AG10803 (cell line): ENCODE measurements at places on chromosomes 2 and 18.

DNA sequence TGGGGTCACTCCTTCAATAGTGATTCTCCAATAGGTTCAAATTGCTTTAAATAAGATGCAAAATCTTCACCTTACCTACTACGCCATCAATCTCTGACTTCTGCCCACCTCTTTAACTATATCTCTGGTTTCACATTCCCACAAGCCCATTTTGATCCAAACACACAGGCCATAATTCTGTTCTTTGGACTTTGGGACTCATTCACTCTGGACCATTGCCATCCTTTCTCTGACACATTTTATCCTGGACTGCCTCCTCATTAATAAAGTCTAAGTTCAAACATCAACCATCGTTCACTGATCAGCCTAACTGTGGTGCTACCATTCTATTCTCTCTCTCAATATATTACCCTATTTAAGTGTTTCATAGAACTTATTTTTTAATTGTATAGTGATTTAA lies 332.2 kb downstream of the GALNT13 start:
- no peak for DNase-seq

GRCh38 chr2:127637725-127638252 lies 8.2 kb upstream of the GPR17 start:
- DNase-seq = peak; percentile 82

- DNase-seq = no peak
These were observed 21.1 kb downstream of the ATP8B1 start for GRCh38 chr18:57782049-57782448.

DNA sequence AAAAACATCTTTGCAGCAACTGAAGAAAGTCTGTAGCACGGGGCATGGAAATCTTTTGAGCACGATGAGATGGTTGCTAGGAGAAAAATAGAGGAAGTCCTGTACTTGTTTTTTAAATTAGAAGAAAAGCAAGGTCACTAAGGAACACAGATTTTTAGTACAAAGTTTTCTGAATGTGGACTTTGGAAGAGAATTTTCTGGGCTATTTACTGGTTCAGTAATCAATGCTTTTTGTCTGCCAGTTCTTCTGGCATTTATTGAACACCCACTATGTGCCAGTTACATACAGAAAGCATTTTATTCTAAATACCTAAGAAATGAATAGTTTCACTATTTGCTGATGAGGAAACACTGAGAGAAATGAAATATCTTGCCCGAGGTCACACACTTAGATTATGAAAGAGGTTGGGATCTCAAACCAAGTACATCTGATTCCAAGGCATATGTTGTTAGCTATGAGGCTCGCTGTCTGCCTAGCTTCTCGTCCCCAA lies 15.6 kb upstream of the MAP3K20 start:
- peak; percentile 84 for DNase-seq

- DNase-seq = no peak
These were observed 131.3 kb upstream of the GPC1 start for GRCh38 chr2:240303896-240304745.

- DNase-seq = no peak
These were observed 141.6 kb upstream of the TTC39C start for GRCh38 chr18:23872701-23873550.

GRCh38 chr2:160293391-160294091 lies 93.5 kb upstream of the ITGB6 start:
- DNase-seq = peak; percentile 95

- DNase-seq = peak; percentile 98
These were observed 90.3 kb upstream of the TMEM17 start for GRCh38 chr2:62596061-62596921.

GRCh38 chr18:62555135-62555534 lies 32.3 kb downstream of the ZCCHC2 start:
- no peak for DNase-seq

- DNase-seq = peak; percentile 43
These were observed 207.7 kb upstream of the COL3A1 start for GRCh38 chr2:188766471-188766856.

GRCh38 chr2:105473011-105473410 lies 74.2 kb upstream of the FHL2 start:
- no peak for DNase-seq

- no peak for DNase-seq
These were observed 1176.8 kb upstream of the GYPC start for GRCh38 chr2:125479143-125479636.

DNA sequence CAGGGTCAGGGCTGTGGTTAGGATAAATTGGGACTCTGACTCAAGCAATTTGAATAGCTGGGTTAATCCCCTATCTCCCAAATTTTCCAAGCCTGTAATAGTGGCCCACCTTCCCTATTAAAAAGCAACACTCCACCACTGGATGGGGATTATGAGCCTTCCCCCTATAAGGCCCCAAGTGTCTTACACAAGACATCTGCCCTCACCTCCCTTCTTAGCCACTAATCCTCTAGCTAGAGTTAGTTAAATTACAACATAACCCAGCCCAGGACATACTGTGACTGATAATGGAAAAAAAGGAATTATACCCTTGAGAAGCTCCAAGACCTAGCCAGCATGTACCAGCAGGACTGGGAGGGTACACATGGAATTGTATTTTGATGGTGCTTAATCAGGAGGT lies 190.4 kb downstream of the NRP2 start:
- no peak for DNase-seq

DNA sequence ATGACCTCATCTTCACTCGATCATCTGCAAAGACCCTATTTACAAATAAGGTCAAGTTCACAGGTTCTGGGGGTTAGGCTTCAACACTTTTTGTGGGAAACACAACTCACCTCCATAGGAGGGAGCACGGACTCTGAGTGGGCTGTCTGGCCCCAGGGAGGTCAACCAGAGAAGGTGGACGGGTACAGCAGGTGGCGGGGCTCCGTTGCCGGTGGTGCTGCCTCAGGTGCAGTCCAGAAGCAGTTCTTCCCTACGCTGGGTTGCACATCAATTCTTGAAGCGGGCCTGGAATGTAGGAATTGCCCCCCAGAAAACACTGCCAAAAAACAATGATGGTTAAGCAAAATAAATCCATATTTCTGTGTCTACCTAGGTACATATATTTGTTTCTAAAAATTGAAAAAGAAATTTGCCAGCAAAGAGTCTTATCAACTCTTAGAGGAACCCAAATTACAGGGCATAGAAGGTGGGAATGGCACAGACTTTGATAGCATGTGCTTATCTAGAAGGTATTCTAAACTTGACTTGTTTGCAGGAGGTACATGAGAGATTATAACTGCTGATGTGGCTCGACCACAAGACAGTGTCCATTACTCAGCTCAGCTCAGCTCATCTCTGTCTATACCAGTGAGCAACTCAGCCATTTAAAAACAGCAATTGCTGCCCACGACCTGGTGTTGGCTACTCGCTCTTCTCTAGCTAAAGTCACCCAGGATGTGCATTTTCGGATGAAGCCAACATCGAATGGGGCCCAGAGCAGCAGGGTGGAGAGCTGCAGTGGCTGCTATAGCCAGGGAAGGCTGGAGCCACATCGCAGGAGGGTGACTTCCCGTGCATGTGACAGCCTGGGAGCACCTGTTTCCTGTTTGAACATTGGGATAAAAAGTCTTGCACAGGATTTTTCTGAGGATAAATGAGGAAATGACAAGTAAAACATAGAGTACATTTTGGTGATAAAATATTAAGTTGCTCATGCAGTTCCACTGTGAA lies 128.7 kb downstream of the RNF144A start:
- no peak for DNase-seq

GRCh38 chr2:206387808-206388207 lies 55.5 kb upstream of the ADAM23 start:
- DNase-seq = no peak

GRCh38 chr2:208150956-208151355 lies 5.0 kb upstream of the CRYGB start:
- DNase-seq = no peak

DNA sequence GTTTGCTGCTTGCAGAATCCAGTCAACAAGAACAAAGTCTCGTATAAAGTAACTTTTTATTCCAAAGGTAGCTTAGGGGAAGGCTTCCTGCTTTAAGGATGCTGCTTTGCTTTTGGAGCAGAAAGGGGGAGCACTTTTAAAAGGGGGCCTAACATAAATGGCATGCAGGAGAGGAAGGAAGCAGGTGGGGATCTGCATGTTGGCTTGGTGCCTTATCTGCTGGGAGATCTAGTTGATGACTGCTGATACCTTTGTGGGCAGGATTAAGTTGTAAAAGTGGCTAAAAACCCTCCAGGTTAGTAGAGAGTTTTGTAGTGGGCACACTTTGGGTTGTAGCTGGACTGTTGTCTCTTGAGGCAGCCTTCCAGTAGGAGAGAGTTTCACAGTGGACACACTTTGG lies 22.5 kb downstream of the UBR3 start:
- DNase-seq = no peak

- DNase-seq = no peak
These were observed 314.5 kb downstream of the NCKAP5 start for GRCh38 chr2:133253793-133254192.

DNA sequence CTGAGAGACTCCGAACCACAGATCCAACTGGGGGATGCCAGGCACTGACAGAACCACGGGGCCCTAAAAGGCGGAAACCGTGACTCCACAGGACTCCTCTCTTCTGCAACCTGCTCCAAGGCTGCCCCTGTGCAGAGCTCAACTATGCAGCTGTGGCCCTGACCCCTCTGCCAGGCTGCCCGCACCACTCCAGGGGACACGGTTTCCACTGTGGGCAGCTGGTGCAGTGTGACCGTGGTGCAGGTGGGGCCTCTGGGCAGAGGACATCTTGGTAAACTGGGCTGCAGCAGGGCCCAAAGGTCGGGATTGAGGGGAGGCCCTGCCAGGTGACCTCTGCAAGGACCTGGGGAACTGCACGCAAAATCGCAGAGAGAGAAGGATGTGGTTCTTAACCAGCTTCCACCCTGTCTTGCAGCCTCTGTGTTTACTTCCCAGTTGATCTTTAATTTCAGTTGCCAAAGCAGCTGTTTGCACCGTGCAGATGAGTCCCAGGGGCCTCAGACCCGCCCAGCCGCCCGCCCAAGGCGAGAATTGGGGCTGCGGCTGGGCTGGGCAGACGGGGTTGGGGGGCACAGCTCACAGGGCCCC lies 104.6 kb upstream of the CTDP1 start:
- no peak for DNase-seq

GRCh38 chr18:78980777-78981380 lies 1.3 kb downstream of the SALL3 start:
- DNase-seq = no peak

DNA sequence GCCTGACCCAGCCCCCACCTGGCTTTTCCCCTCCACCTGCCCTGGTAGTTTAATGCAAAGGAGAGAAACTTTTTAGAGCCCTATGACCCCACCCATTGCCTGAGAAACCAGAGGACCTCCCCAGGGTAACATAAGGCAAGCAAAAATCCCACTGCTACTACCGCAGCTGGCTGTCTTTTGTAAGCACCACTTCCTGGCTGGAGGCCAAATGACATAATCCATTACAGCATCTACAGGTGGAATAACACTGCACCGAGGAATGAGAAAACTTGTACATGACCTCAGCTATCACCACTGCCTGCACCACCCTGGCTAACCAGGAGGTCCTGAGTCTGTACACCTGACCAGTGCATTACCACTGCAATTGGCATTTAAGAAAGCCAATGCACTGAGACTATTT lies 149.6 kb upstream of the GALNT5 start:
- no peak for DNase-seq

GRCh38 chr2:196277002-196277401 lies 105.6 kb upstream of the STK17B start:
- DNase-seq = no peak

DNA sequence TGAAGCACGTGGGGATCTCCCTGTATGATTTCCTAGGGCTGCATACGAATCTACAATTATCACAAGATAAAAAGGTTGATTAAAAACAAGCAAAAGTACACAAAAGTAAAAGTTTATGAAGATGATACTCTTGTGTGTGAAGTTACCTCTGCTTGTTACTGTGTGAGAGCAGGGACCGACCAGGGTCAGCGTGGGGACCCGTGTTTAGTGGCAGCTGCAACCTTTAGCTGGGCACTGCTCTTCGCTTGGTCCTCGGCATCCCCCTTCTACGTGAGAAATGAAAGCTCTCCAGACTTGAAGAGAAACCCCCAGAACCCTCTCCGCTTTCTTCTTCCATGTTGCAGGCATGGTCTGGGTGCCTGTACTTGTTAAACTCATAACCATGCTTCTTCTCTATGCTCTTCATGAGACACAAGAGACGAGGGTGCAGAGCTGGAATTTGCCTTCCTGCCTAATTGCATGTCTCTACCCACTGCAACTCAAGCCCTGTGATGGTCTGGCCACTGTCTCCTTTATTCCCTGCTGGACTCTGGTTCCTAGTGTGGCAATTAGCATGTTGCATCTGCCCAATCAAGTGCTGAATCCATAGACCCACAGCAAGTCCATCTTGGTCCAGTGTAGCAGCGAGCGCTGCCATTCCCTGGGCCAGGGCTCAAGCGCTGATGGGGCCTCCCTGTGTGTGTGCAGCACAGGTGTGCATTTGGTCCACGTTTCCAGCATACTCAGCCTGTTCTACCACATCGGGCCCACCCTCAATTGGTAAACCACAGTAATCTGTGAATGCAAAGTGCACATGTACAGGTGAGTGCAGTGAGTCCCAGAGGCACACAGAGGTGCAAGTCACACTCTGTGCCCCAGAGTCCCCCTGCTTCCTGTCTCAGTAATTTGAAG lies 88.5 kb downstream of the TWIST2 start:
- no peak for DNase-seq

GRCh38 chr2:120572226-120572625 lies 163.4 kb upstream of the GLI2 start:
- no peak for DNase-seq

GRCh38 chr18:13103366-13103765 lies 112.2 kb downstream of the CEP192 start:
- DNase-seq = no peak

DNA sequence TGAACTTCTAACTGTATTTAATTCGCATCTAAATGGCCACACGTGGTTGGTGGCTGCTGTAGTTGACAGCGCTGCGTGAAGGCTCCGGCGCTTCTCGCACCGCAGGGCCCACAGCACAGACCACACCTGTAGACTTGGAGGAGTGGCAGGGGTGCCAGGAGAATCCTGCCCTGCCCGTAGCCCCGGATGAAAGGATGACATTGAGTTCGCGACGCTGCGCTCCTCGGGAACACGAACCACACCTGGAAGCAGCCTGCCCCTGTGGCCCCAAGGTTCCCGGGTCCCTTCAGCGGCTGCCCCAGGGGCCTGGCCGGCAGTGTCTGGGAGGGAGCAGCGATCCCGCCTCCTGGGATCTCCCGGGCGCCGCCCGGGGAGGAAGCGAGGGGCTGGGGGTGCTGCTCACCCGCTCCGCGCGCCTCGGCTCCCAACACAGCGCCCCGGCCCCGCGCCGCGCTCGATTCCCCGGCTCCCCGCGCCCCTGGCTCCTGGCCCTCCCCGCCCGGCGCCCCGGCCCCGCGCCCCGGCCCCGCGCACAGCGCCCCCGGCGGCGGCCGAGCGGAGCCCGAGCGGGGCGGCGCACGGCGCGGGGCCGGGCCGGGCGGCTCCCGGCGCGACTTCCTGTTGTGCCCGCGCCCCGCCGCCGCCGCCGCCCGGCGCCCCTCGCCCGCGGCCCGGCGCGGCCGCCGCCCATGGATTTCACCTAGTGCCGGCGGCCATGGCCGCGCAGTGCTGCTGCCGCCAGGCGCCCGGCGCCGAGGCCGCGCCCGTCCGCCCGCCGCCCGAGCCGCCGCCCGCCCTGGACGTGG lies at the start of gene RNPEPL1:
Gene RNPEPL1, plus strand, starts transcription at position 613 of the 806 bp plus-strand sequence. Its CDS starts 103 bp downstream, at position 716.
- no peak for DNase-seq
